Activated B cell treated with CpG ODN at 0.5 μM for 24 hours (primary cell): ENCODE measurements at places on chromosomes 6 and 20.

DNA sequence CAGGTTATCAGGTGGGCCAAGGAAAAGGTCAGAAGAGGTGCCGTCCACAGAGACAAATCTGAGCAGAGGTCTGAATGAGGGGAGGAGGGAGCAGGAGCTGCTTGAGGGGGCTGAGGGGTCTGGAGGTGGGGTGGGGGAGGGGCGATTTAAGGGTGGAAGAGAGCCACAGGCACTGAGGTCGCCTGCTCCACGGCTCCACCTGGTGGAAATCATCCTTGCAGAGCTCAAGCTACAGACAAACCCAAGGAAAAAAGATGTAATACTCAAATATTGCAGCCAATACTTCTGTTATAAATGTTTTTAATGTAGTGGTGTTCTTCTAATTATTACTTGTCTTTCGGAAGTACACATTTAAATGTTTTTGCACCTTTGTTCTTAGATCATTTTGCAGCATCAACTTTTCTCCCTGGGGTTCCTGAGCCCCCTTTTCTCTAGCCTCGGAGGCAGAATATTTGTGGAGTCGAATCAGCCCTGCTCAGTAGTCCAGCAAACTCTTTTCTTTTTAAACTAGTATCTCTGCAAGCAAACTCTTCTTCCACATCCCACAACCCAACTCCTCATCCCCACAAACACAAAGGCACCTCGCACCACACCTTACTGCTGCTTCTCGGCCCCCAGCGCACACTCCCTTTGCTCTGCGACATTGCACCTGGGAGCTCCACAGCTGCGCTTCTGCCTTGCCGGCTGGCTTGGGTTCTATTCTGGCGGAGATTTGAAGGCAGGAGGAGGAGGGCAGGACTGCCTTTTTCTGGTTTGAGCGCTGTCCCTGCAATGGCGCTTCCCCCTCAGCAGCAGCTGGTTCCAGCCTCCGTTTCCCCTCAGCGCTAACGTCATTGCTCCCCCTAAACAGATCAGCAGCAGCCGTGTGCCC, 51.0 kb upstream of the TFAP2A start:
- DNase-seq = no peak

GRCh38 chr6:106066989-106067388, 19.1 kb upstream of the PRDM1 start:
- no peak for DNase-seq

GRCh38 chr20:58819921-58820320, 30.8 kb downstream of the GNAS-AS1 start:
- no peak for DNase-seq

GRCh38 chr20:19692685-19693119, 65.4 kb upstream of the RIN2 start:
- peak; percentile 64 for DNase-seq

- DNase-seq = peak; percentile 30
These were observed 39.9 kb downstream of the SLC52A3 start for GRCh38 chr20:728256-728944.

DNA sequence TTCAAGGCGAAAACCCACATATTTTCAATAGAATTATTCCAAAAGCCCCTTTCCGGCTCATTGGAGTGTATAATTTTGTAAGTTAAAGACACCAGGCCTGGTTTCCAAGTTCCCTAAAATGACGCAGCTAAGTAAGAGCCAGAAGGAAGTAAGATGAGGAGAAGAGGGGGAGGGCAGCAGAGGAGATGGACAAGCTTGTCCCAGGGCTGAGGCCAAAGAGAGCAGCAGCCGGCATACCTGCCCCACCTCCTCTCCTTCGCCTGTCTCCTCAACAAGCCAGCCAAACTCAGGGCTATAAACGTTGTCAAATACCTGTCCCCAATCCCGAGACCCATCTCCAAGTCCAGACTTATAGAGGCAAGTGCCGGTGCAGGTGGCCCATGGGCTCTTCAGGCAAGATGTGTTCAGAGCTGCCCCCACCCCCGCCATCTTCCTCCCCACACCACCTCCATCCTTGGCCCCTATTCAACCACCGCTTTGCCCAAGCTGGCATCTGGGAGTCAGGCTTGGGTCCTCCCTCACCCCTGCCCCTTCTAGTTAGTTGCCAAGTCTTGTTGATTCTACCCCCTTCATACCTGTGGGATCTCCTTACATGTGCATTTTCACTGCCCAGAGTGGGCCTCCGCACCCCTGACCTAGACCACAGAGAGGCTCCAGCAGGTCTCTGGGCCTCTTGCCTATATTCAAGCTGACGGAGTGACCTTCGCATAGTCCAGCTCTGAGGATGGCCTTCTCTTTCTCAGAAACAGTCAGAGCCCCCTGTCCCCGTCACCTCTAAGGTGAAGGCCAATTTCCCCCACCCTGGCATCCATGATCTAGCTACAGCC, 75.7 kb upstream of the SIRPA start:
- no peak for DNase-seq

GRCh38 chr20:55515832-55516231, 489.5 kb downstream of the CBLN4 start:
- no peak for DNase-seq

DNA sequence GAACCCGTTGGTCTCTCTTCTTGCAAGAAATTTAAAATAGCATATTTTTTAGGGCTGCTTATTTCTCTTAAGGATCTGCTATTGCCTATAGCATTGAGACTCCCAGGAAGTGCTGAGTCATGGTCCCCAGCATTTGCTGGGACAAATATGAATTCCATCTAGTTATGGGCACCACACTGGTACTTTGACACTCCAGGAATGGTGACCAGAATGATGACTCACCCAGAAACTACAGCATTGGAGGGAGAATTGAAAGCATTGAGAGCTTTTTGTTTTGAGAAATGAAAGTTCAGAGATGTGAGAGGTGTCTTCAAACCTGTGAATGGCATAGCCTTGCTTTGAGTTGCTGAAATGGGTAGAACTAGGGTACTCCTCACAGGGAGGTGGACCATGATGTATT, 699.7 kb downstream of the DHX35 start:
- DNase-seq = no peak

DNA sequence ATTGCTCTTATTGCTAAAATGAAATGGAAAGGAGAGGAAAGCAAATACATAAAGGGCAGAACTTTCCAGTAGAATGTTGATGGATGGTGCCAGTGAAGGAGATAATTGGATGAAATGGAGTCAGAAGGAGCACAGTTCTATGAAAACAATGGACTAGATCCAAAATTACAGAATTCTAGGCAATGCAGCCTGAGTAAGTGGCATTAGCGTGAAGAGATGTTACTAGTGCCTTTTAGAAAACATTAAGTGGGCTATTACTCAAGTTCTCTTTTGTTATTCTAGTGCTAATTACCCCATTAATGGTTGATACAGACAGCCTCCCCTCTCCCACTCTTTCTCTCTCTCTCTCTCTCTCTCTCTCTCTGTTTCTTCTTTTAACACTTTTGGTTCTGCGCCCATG, 209.5 kb upstream of the RGS17 start:
- DNase-seq = no peak

GRCh38 chr20:1734269-1734858, 76.8 kb upstream of the SIRPG start:
- DNase-seq = no peak

GRCh38 chr20:5797843-5798462, 47.8 kb downstream of the SHLD1 start:
- DNase-seq = peak; percentile 57

- no peak for DNase-seq
These were observed 68.5 kb upstream of the FOXO3 start for GRCh38 chr6:108492131-108492766.

DNA sequence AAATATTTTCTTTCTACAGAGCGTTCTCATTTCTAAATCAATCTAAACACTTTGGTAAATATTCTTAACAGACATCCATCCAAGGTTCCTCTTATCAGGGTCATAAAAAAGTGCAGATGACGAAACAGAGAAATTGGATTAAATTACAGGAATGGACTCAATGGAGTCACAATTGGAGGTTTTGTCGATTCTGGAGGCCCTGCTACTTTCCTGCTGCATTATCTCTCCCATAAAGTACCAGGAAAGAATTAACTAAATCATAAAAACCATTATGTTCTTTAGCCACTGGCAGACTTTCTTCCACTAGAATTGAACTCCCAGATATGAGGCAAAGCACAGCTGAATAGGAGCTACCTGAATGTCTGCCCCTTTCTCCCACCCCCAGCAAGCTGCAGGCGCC, 610.6 kb downstream of the HDGFL1 start:
- no peak for DNase-seq

DNA sequence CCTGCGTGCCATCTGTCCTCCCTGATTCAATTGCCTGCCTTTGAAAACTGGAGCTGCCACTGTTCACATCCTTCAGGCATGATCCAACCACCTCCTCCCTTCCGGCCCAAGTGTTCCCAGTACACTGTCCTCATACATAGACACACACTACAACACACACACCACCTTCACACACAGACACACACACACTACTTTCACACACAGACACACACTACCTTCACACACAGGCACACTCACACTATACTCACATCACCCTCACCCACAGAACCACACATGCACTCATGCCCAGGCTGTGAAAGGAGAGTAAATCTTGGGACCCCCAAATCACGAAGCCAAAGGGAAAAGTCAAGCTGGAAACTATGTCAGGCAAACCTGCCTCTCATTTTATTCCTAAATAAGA, 109.4 kb upstream of the MYLIP start:
- no peak for DNase-seq

DNA sequence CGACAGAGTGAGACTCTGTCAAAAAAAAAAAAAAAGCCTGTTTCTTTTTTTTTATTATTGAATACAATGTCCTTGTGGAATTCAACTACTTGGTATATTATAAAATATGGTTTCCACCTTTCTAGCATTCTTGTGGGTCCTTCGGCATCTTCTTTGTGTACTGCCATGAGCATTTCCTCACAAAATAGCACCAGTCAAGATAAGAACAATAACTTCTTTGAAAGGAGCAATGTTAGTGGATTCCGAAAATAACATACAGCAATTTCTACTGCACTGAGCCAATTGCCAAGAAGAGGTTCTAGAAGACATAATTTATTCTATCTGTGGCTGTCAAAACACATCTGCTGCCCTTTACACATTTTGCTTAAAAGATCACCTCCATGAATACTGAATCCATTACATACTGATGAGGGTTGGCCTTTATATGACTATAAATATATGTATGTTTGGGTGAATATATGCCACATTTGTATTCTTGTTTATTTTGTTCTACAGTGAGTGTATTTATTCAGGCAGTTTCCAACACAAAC, 19.1 kb upstream of the SPTLC3 start:
- DNase-seq = no peak

DNA sequence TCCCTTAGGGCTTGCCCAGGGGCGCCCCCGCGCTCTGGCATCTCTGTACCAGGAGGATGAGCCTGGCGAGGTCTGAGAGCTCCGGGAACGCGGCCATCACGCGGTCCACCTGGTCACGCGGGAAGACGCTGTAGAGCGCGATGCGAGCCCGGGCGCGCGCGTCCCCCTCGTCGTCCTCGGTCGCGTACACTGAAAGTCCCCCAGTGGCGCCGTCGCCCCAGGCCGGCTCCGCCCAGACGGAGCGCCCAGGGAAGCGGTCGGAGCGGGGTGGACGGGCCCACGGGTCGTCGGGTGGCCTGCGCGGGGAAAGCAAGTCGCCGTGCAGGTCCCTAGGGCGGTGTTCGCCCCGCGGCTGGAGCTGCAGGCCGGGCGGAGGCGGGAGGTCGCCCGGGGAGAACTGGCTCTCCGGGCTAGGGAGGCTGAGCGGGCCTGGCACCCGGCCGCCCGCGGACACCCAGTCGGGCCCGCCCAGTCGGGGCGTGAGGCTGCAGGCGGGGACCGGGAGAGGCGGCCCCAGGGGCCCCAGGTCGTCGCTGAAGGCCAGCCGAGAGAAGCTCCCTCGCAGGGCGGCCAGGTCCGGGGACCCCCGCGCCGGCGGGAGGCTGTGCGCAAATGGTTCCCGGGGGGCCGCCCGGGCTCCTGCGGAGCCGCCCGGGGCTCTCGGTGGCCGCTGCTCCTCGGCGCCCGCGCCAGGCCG, 34.0 kb downstream of the ZC3H12D start:
- no peak for DNase-seq

DNA sequence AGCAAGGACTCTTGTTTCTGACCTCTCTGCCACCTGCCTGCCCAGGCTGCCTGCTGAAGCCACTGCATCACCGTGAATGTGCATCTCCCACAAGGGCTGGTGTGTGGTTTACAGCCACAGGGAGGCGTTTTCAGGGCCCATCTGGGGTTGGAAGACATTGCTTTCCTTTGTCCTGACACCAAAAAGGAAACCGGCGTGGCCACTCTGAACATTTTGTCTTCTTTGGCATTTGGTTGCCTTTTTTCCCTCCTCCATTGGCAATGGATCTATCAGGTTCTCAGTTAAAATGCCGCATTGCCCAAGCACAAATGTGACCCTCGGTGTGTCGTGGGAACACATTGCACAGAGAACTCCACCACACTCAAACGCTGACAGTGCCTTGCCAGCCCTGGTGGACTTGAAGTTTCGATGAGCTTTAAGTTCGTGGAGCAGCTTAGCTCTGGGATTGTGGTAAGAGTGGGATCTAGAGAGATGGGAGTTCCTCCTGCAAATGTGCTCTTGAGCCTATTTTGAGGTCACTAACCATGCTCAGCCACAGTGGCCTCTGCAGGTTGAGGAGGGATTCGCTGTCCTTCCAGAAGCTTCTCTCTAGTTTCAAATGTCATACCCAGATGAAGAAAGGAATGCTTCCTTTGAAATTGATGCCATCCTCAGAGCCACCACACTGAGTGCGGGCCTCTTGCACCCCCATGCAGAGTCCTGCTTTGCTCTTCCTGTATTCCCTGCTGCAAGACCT, 14.8 kb upstream of the PCK1 start:
- DNase-seq = no peak

DNA sequence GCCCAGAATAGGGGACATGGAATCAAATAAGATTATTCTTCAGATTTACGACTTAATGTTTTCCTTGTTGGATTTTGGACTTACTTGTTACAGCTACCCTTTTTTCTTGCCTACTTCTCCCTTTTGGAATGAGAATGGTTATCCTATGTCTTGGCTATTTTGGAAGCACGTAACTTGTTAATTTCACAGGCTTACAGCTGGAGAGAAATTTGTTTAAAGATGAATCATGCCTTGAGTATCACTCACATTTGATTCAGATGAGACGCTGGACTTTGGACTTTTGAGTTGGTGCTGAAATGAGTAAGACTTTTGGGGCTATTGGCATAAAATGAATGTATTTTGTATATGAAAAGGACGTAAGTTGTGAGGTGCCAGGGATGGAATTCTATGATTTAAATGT, 83.3 kb downstream of the SMPDL3A start:
- no peak for DNase-seq

DNA sequence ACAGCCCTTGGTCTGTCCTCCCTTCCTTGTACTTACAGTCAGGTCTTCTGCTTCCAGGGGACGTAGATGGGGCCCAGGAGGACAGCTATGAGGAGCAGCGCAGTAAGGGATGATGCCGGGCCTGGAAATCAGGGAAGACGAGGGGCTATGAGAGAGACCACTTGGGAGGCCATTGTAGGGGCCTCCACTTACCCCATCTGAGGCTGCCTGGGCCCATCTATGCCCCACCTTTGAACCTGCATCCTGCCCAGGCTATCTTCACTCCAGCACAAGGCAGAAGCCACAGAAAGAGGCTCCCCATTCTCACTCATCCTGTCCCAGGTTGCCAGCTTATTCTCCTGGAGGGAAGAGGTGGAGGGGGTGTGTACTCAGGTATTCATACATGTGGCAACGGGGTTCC, 10.4 kb upstream of the SIRPB1 start:
- no peak for DNase-seq

GRCh38 chr6:169424821-169425240, 171.2 kb upstream of the THBS2 start:
- no peak for DNase-seq

GRCh38 chr6:29759457-29759856, 36.2 kb downstream of the HLA-F start:
- no peak for DNase-seq

- DNase-seq = no peak
These were observed 213.5 kb upstream of the PDE10A start for GRCh38 chr6:165876588-165876987.
